ENCODE measurements at places on chromosomes 1 and 21.

DNA sequence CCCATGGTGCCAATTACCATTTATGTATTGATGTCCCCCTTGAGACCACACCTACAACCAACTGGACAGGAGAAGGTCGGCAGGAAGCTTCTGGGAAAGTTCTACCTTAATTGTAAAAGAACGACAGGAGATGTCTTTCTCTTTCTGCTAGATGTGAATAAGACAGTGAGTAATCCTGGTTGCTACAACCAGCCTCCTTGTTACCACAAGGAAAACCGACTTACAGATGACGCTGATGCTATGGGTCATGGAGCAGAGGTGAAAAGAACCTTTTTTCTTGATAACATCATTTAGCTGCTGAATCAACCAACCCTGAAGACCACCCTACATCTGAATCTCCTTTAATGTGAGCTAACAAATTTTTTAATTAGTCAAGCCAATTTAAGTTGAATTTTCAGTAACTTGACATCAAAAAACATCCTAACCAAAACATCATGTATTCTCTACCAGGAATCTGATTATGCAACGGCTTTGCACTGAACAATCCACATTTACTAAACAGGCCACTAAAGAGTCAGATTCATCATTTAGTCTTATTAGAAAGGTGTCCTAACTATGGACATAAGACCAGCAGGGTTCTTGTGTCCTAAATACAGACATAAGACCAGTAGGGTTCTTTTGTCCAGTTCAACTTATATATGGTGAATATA, 23.0 kb downstream of the RGS2 start:
- DNase-seq: no peak

DNA sequence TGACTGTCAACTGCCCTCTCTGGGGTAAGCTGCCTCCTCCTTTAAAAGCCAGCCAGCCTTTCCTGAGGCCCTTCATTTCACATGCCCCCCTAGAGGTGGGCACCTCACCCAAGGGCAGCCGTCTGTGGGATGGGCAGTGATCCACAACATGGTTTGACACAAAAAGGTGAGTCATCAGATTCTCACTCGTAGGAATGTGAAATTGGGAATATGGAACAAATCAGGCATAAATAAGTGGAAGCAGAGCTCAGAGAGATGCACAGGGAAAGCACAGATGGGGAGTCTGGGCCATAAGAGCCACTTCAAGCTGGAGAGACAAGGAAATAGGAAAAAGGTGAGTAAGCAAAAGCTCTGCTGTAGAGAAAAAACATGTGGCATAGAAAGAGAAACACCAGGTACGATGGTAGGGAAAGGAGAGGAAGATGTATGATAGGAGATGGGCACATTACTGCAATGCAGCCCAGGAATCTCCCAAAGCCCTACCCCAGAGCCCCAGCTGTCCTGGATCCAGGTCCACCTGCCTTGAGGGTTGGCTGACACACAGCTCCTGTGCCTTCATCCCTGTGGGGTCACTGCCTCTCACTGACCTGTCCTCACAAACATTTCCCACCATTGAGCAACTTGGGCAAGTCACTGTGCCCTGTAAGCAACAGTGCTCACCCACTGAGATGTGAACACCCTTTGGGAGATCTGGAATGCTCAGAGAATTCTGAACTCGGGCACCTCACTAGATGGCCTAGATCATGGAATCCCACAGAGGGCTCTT, 86.6 kb downstream of the ASTN1 start:
- DNase-seq: no peak

GRCh38 chr1:91501971-91502671, 1.5 kb downstream of the CDC7 start:
- no peak for DNase-seq

GRCh38 chr1:22749503-22749902, 38.9 kb downstream of the EPHB2 start:
- DNase-seq: no peak

GRCh38 chr1:88088481-88088880, 595.6 kb upstream of the PKN2 start:
- no peak for DNase-seq

- DNase-seq: no peak
These were observed 6.5 kb downstream of the GALNT2 start for GRCh38 chr1:230073371-230074035.

GRCh38 chr1:39086386-39086785, 60.2 kb downstream of the NDUFS5 start:
- no peak for DNase-seq

GRCh38 chr1:17538428-17539117, 925 bp upstream of the ARHGEF10L start:
- DNase-seq: no peak

- DNase-seq: no peak
These were observed 38.8 kb downstream of the DIPK1A start for GRCh38 chr1:92922356-92923035.

DNA sequence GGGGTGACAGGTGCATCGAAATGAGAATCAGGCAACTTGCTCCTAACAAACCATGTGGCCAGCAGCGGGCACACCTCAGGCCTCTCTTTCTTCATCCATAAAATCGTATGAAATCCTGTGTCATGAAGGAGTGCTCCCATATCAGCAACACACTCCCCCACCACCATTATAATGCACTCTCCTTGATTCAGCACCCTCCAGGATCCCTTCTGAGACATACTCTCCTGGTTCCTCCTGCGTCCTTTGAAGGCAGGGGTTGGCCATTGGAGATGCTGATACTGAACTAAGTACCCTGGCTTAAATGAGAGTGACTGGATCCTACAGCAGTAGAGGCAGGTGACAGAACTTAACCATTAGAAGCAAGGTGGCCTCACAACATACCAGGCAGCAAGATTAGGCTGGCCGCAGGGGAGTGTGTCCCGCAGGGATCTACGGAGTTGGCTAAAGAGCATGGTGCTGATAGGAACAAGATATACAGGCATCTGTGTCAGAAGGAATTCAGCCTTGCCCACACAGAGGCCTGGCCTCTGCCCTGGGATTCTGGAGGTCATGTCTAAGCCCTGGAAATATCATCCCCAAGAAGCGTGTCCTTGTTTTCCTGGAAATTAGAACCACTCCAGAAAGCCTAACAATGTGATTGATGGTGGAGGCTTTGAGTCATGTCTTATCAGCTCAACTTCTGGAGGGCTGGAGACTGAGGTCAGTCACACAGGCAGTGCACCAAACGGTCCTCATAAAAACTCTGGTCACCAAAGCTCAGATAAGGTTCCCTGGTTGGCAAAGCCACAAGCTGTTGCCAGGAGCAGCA, 16.8 kb downstream of the S100A7A start:
- DNase-seq: no peak

DNA sequence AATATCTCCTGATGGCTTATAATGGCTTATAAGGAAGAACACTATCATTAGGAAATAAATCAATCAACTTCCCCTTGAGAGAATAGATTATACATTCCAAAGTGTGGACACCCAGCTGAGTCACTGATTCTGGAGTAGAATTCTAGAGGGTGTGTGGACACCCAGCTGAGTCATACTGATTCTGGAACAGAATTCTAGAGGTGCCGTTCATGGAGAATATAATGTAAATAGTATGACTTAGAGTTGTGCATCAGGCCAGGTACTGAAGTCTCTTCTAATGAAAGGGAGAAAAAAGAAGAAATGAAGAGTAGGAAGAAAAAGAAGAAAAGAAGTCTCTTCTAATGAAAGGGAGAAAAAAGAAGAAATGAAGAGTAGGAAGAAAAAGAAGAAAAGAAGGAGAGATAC, 2.4 kb upstream of the USP33 start:
- no peak for DNase-seq

DNA sequence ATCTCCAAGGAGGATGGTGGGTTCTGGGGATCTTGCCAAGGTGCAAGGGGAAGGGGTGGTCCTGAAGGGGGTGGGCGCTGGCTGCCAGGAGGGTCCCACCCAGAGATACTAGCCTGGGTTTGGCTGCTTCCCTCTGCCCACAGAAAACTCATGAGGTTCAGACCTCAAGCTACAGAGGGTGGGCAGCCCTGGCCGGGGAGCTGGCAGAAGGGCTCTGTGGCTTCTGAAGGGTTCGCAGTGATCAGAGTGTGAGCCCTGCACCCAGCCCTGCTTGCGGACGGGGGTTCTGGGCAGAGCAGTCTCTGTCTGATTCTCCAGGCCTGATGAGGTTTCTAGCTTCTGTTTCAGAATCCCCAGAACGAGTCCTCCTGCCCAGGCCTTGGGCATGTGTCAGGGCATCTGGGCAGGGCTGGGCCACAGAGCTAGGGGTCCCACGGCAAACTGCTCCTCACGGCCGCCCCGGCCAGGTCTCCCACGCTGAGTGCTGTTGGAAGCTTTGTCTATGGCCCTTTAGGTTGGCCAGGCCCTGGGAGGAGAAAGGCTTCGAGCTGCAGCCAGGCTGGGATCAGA, 635 bp upstream of the MMEL1 start:
- no peak for DNase-seq

- DNase-seq: no peak
These were observed 1.3 kb upstream of the TTF2 start for GRCh38 chr1:117058810-117059209.

- DNase-seq: no peak
These were observed 1.8 kb upstream of the SLC1A7 start for GRCh38 chr1:53144201-53144600.

DNA sequence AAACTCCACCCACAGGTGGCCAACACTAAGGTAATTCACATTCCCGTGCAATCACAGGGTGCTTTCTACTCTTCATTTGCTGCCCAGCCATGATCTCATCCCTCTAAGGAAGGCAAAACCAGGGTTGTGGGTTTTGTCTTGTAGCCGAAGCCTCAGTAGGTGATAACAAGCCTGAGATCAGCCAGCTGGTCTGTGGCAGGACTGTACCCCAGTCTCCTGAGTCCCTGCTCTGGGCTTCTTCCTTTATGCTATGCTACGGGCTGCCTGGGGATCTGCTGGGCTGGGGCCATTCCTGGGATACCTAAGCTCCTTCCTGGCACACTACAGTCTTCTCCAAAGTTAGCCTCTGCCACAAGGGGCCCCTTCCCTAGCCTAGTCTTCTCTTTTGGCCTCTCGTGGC, 9.8 kb downstream of the PPFIA4 start:
- DNase-seq: no peak

DNA sequence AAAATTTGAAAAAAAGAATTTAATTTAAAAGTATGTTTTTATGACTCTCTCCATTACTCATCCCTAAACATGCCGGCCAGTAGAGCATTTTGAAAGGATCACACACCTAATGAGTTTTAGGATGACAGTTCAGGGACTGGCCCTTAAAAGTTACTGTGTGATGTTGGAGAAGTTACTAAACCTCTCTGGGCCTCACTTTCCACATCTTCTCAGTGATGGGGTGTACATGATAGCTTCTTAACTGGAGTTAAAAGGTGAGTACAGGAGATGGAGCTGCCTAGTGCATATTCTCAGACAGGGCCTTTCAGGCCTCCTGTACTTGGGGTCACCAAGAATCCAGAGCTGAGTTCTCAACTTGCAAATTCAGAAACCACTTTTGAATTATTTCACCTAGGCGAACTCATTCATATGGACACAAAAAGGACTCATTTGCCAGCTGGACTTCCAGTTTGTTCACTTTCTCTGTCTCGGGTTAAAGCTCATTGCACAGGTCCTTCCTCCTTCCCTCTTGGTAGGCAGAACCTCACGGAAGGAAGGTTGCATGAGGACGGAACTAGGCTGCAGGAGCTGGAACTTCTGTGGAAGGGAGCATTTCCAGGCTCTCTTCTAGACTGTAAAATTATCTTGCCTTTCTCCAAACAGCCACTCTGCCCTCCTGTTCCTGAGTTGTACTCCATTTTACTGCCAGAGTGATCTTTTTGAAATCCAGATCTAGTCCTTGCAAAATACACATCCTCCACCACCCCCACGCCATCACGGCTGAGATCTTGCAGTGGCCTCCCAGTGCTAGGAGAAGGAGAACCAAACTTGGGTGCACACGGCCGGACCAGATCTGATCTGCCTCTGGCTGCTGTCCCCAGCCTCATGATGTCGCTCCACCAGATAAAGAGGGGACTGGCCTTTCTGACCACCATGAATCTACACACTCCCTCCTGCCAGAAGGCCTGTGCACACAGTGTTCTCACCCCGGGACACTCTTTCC, 4.3 kb upstream of the SLC30A1 start:
- DNase-seq: no peak

DNA sequence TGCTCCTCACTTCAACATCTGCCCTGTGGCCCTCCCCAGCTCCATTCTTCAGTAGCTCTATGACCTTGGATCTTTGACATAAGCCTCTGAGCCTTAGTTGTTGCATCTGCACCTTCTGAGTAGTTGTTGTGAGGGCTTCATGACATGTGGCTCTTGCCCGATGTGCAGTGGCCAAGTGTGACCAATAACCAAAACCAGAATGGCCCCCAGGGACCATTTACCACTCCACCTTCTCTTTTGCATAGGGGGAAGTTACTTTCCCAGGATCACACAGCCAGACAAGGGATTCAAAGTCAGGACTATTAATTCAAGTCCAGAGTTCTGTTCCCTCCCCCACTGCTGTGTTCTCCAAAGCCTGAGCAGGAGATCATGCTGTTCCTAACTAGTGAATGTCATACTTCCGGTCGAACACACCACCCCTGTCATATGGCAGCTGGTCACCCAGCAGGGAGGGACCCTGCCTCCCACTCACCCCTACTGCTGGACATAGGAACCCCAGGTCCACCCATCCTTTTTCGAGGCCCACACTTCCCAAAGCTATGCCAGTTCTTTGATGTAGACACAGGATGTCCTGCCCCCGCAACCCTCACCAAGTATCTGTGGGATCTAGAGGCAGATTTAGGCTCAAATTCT, 4.0 kb downstream of the FGR start:
- DNase-seq: no peak

- DNase-seq: no peak
These were observed at the start of gene SLC9C2 for GRCh38 chr1:173603056-173603591. Gene SLC9C2, minus strand, starts transcription at chr1:173603072. Its CDS starts 1,296 bp downstream, at chr1:173601776.

GRCh38 chr1:99645699-99646531, at the start of gene PALMD:
Gene PALMD, plus strand, starts transcription at chr1:99646113. Its CDS starts 205 bp downstream, at chr1:99646318.
- DNase-seq: no peak

GRCh38 chr1:245469006-245469405, 314.2 kb downstream of the KIF26B start:
- no peak for DNase-seq

DNA sequence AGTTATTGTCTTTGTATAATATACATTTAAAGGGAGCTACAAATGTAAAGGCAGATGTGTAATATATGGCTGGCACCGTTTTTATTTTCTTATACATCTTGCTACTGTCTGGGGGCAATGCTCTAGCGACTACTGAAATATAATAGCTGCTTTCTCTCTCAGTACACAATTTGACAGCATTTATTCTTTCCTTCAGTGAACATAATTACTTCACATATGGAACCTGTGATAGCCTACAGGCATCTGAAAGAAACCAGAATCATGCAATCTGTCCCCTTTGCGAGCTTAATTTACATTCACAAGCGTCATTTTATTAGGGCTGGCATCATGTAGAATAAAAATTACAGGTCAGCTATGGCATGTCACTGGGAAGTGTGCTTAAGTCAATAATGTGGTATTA, 557.5 kb upstream of the PTBP2 start:
- DNase-seq: no peak
